ENCODE measurements at places on chromosomes 12 and 14. TPM values are rescaled to one million over a fixed set of nuclear protein-coding genes. Genes with fewer than 3 reads are reported as not detected.

The NKX2-1 gene
- not detected for polyA plus RNA-seq

The RBMS2 gene
- polyA plus RNA-seq: 13.0 TPM

The LUM gene
- polyA plus RNA-seq: 31.3 TPM

The GZMH gene
- polyA plus RNA-seq: not detected

The RHNO1 gene
- polyA plus RNA-seq: 59.9 TPM

The SSTR1 gene
- 33.9 TPM for polyA plus RNA-seq

The RNASE1 gene
- polyA plus RNA-seq: 50.2 TPM

The SRRM4 gene
- 22.6 TPM for polyA plus RNA-seq

The HOXC4 gene
- polyA plus RNA-seq: 98.7 TPM

The PTHLH gene
- 4.4 TPM for polyA plus RNA-seq

The A2M gene
- 177 TPM for polyA plus RNA-seq

The IFNG-AS1 gene
- polyA plus RNA-seq: 0.18 TPM

The CLEC7A gene
- polyA plus RNA-seq: 2.5 TPM

The TPPP2 gene
- 0.59 TPM for polyA plus RNA-seq

The CLEC9A gene
- polyA plus RNA-seq: 0.30 TPM

The MON2 gene
- polyA plus RNA-seq: 45.4 TPM

The PLEK2 gene
- polyA plus RNA-seq: 1.0 TPM

The LRRC10 gene
- polyA plus RNA-seq: not detected

The VDR gene
- 0.38 TPM for polyA plus RNA-seq

The IL22 gene
- polyA plus RNA-seq: not detected

The SIX6 gene
- not detected for polyA plus RNA-seq

The ST8SIA1 gene
- 41.9 TPM for polyA plus RNA-seq
